HCEC 1CT (cell line): ENCODE measurements at places on chromosomes 6 and 20.

GRCh38 chr6:159151266-159151855, 17.8 kb upstream of the FNDC1 start:
- DNase-seq, result peak; percentile 30

DNA sequence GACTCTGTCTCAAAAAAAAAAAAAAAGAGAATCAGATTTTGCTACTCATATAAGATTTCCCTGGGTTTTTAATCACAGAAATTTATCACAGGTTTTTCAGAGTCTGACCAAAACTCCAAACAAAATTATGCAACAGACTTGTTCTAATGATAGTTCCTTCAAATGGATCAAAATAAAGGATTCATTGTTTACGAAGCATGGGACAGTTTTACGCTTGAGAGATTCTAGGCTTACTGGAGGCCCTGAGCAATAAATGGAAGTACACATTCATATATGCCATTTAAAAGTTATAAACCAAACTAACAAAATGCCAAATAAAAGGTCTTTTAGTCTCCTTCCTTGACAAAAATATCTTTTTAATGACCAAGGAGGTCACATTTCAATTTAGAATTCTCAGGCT, 245.1 kb upstream of the KCNQ5 start:
- DNase-seq, result no peak

GRCh38 chr6:37858363-37858762, 38.8 kb downstream of the ZFAND3 start:
- no peak for DNase-seq

GRCh38 chr6:43129434-43130194, 41.5 kb upstream of the SRF start:
- DNase-seq, result peak; percentile 12

- DNase-seq, result peak; percentile 85
Observed at GRCh38 chr20:53621482-53622246, 28.0 kb upstream of the ZNF217 start.

DNA sequence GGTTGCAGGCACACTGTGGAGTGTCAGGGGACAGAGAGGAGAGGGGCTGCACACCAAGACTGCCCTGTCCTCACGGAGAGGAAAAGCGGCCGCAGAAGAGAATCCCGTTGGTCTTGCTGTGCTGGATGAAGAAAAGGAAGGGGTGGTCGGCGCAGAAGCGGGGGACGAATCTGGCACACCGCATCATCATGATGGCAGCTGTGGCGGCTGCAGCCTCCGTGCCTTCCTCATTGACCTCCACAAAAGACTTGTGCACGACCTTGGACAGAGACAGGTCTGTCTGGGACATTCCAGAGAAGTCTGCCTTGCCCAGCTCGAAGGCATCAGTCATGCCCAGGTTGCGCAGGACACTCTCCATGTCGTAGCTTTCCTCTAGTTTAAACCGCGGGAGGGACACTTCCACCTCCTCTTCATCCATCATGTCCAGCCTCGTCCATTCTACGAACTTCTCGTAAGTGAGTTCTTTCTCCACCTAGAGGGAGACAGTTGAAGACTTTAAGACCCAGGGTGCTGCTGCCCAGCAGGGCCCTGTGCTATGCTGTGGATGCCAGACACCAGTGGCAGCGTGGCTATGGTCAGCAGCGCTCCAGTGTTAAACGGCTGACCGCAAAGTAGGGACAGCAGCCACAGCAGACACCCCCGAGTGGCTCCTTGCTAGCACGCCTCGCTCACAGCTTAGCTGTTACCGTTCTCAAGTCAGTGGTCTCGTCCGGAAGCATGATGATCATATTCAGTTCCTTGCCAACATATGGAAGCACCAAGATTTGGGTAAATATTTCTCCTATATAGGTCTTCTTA, 22.9 kb downstream of the SERPINB6 start:
- no peak for DNase-seq

GRCh38 chr20:11140359-11140758, 466.6 kb upstream of the JAG1 start:
- DNase-seq, result peak; percentile 59

DNA sequence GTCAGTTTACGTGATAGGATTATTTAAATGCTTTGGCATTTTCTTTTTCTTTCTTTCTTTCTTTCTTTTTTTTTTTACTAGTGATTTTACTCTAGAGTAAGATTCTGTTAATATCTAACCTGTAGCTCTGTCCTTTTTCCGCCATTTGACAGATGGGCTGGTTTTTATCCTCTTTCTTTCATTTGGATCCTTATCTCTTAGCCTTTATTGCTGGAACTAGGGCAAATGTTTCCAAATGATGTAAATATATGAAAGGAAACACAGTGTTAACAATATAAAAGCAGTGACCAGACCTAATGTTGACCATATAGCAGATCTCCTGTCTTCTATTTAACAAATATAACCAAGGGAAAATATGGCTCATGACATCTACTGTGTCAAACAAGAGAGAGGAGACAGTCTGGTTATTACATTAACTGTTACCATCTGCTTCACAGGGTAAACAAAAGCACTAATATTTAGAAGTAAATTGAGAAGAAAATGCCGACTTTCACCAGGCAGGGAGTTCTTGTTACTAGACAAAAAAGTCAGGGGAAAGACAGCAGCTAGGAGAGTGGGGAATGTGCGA, 59.8 kb upstream of the GCLC start:
- no peak for DNase-seq

GRCh38 chr6:36753671-36754405, 56.2 kb downstream of the RAB44 start:
- DNase-seq, result no peak

GRCh38 chr6:75800133-75800532, 51.1 kb downstream of the MYO6 start:
- no peak for DNase-seq

DNA sequence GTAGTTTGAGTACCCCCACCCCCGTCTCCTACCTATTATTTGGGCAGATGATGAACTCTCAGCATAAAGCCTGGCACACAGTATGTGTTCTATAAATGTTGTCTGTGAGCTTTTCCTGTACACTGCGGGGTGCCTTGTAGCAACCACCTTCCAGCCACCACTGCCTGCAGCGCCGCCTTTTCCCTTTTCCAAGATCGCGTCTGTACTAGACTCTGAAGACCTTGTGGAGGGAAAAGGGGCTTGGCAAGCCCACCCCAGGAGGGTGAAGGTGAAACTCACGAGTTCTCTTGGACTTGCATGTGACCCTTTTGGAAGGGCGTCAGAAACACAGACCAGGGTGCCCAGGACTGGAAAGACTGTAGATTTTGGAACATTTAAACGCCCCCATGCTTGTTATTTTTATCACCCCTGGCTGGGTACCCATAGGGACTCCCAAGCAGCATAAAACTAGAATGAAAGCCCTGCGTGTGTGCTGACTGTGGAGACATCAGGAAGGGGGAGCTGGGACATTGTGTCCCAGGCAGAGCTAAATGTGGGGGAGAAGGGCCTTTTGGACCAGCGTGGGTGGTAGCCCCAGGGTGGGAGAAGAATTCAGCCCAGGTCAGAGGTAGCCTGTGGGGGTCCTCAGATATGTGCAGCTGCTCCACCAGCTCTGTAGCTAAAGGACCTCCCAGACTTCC, 8.3 kb downstream of the BAK1 start:
- DNase-seq, result no peak

DNA sequence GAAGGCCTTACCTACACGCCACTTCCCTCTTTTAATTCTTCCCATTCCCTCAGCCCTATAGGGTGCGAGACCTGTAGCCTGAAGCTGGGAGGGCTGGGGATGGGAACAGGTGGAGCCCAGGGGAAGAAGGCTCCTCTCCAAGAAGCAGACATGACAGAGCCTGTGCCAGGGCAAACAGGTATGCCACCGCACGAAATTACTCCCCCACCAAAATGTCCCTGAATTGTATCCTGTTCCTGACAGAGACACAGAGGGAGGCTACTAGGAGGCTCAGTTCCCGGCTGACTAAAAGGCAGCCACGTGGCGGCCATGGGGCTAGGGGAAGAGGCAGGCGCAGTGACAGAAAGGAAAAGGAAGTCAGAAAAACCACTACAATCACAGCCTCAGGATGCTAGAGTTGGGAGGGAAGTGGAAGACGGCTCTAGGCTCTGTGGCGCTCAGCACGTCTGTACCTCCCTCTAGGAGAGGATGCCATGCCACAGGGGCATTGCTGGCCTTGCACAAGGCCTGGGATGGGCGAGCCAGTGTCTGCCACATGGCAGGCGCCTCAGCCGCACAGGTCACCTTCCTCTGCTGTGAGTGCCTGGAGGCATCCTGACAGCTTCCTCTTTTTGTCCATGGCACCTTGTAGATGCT, 27.7 kb downstream of the TFEB start:
- DNase-seq, result no peak

- no peak for DNase-seq
Observed at GRCh38 chr6:52548353-52548713, 28.5 kb downstream of the TRAM2 start.

GRCh38 chr6:144351379-144352127, 66.4 kb downstream of the UTRN start:
- no peak for DNase-seq

- no peak for DNase-seq
Observed at GRCh38 chr6:16301511-16301910, 63.1 kb downstream of the GMPR start.

DNA sequence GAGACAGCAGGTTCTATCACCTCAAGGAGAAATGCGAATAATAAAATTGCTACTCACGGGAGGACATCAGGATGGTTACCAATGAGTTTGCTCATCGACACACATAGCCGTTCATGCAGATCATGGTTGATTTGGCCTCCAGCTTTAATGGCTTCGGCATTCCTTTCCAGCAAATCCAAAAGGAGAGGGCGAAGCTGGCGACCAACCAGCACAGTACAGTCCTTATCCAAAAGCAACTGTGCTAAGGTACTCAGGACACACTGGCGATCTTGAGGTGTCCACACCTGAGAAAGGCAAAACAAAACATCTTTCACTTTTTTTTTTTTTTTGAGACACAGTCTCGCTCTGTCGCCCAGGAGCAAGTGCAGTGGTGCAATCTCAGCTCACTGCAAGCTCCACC, 16.3 kb downstream of the MDN1 start:
- no peak for DNase-seq

GRCh38 chr20:4413314-4414049, 308.2 kb upstream of the PRND start:
- DNase-seq, result no peak
